Mesendoderm (in vitro differentiated cells): ENCODE measurements at places on chromosomes 2 and 18.

DNA sequence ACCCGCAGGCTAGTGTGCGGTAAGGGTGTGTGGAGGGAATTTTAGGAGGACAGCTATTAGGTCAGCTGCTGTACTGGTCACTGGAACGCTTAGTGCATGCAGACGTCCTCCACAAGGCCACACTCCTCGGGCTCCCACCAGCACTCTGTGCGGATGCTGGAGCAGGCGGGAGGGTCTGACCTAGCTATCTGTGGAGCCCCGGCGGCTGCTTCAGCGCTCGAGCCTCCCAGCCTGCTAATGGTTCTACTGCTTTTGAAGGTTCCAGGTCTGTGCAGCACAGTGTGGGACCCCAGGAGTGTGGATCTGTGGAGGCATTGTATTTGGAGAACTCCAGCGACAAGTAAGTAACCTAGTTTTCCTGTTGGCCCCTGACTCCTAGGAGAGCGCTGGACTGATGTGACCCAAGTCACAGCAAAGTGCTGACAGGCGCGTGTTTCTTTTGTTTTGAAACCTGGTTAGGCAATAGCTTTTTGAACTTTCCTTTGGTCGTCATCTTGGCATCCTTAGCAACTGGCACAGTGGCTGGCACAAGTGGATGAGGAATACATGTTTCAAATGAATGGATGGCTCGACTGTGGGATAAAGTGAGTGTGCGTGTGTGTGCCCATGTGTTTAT is 113.5 kb downstream of the ZNF236 start:
- H3K27me3 ChIP-seq = no peaks in the 10 kb centered on the region
- H3K4me3 ChIP-seq = no peak overlapping the region
- H3K36me3 ChIP-seq = peaks cover 3% of the 10 kb centered on the region
- DNase-seq = no peak
- no peak overlapping the region for H3K27ac ChIP-seq

DNA sequence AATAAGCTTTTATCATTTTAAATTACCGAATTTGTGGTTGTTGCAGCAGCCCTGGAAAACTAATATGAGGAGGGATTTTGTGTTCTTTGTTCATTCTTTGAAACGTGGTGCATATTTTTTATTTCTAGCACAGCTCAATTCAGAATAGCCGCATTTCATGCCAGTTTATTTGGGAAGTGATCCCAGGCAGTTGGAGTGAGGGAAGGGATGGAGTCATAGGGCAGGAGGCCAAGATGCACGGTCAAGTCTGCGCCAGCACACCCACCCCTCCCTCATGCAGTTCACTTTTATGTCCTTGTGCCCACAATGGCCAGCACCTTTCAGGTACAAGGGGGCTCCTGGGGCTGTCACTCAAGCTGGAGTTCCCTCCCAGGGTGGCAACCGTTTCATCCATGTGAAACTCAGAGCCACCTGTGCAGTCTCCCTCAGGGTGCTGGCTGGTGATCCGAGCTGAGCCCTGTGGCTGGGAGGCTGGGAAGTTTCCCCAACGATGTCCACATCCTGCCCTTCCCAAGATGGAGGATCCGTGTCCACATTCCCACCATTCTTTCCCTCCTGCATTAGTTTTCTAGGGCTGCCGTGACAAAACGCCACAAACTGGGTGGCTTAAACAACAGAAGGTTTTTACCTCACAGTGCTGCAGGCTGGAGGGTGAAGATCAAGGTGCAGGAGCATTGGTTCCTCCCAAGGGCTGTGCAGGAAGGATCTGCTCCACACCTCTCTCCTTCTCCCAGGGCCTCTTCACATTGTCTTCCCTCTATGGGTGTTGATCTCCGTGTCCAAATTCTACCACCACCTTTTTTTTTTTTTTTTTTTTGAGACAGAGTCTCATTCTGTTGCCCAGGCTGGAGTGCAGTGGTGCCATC is 68.5 kb upstream of the ITGA6 start:
- H3K27ac ChIP-seq = no peak overlapping the region
- no peaks in the 10 kb centered on the region for H3K4me1 ChIP-seq
- no peaks in the 10 kb centered on the region for H3K36me3 ChIP-seq
- peaks cover 2% of the 10 kb centered on the region for H3K27me3 ChIP-seq
- DNase-seq = no peak
- no peak overlapping the region for H3K4me3 ChIP-seq

- H3K4me1 ChIP-seq = peaks cover 6% of the 10 kb centered on the region
- H3K4me3 ChIP-seq = no peak overlapping the region
- H3K27ac ChIP-seq = no peak overlapping the region
Observed at GRCh38 chr18:46488471-46489213, 168.4 kb downstream of the LOXHD1 start.

DNA sequence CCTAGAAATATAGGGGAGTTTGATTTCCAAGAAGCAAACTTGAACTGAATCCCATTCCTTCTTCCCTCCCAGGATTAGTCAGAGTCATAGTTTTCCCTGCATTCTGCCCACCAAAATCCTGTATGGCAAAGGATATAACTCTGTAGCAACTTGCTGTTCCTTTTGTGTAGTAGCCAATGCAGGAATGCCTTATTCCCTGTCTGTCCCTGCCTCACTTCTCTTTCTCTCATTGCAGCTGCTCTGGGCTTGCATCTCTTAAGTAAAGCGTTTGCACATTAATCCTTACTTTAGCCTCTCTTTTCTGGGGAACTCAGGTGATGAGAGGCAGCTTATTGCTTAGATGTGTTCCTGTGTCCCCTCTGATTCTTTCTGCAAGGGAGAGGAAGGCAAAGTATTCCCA is 333.1 kb upstream of the VWC2L start:
- no peaks in the 10 kb centered on the region for H3K27me3 ChIP-seq
- H3K27ac ChIP-seq = no peak overlapping the region
- H3K4me1 ChIP-seq = no peaks in the 10 kb centered on the region
- H3K4me3 ChIP-seq = no peak overlapping the region

- no peaks in the 10 kb centered on the region for H3K4me1 ChIP-seq
- no peaks in the 10 kb centered on the region for H3K36me3 ChIP-seq
- peak; percentile 15 for DNase-seq
Observed at GRCh38 chr2:191800874-191801273, 46.0 kb downstream of the CAVIN2 start.

GRCh38 chr2:100803334-100803733 is 16.6 kb upstream of the NPAS2 start:
- no peak overlapping the region for H3K4me3 ChIP-seq
- H3K4me1 ChIP-seq = no peaks in the 10 kb centered on the region
- H3K27me3 ChIP-seq = no peaks in the 10 kb centered on the region
- H3K36me3 ChIP-seq = no peaks in the 10 kb centered on the region

GRCh38 chr18:80251700-80252099 is 4.4 kb upstream of the PARD6G start:
- H3K36me3 ChIP-seq = no peaks in the 10 kb centered on the region
- no peak overlapping the region for H3K4me3 ChIP-seq
- no peaks in the 10 kb centered on the region for H3K27me3 ChIP-seq

GRCh38 chr2:232281858-232282507 is 96.6 kb upstream of the ALPP start:
- no peaks in the 10 kb centered on the region for H3K27me3 ChIP-seq
- no peak for DNase-seq
- peaks cover 2% of the 10 kb centered on the region for H3K4me1 ChIP-seq
- H3K4me3 ChIP-seq = no peak overlapping the region
- no peaks in the 10 kb centered on the region for H3K36me3 ChIP-seq
- no peak overlapping the region for H3K27ac ChIP-seq
